ENCODE measurements at places on chromosomes 12 and 14. TPM values are rescaled to one million over a fixed set of nuclear protein-coding genes. Genes with fewer than 3 reads are reported as not detected.

DNA sequence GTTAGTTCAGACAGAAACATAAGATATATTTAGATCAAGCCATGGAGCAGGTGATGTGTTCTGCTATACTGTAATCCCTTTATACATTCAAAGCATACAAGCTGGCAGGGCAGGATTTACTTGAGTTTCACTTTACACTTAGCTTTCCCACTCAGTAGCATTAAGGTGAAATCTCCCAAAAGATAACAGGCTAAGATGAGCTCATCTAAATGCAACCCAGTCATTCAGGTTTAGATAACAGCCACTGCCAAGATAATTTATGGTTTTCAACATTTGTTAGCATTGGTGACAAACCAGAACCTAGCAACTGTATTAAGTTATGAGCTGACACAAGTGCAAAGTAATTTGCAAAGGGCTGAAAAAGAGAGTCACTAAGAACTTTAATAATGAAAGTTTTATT, 925.1 kb upstream of the ATXN7L3B start:
- H3K4me3 ChIP-seq, result no peak overlapping the region
- H3K27me3 ChIP-seq, result no peaks in the 10 kb centered on the region
- no peak overlapping the region for H3K27ac ChIP-seq
- no peaks in the 10 kb centered on the region for H3K36me3 ChIP-seq
- H3K4me1 ChIP-seq, result peaks cover 14% of the 10 kb centered on the region

DNA sequence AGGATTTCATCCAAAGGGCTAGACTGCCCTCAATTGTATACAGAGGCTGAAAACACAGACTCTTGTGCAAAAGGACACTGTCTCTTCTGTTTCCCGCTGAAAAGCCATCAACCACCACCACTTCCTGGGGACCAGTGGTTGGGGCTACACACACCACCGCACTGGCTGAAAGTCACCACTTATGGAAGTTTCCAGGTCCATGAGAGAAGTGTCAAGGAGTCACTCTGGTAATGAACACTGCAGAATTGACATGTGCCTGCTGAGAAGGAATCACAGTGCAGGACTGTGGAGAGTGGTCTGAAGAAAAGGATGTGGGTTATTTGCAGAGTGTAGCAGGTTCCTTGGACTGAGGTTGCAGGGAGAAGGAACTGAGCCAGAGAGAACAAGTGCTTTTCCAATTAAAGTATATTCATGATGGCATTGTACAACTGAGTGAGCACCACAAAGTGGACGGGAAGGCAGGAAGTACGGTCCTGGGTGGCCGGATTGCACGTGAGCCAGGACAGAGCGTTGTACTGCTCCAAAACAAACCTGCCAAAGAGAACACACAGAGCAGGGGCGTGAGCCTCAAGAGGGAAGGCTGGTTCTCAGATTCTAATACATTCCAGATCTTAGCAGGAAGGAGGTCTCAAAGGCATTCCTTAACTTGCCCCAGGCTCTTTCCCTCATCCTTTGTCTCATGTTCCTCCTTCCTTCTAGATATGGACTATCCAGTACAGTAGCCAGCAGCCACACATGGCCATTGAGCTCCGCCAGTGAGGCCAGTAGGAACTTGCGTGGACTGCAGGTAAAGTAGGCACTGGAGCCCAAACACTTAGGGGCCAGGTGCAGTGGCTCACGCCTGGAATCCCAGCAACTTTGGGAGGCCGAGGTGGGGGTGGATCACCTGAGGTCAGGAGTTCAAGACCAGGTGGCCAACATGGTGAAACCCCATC, 316.4 kb downstream of the MED13L start:
- peaks cover 10% of the 10 kb centered on the region for H3K36me3 ChIP-seq
- H3K4me1 ChIP-seq, result no peaks in the 10 kb centered on the region
- no peak overlapping the region for H3K27ac ChIP-seq
- no peak for DNase-seq
- H3K27me3 ChIP-seq, result no peaks in the 10 kb centered on the region

DNA sequence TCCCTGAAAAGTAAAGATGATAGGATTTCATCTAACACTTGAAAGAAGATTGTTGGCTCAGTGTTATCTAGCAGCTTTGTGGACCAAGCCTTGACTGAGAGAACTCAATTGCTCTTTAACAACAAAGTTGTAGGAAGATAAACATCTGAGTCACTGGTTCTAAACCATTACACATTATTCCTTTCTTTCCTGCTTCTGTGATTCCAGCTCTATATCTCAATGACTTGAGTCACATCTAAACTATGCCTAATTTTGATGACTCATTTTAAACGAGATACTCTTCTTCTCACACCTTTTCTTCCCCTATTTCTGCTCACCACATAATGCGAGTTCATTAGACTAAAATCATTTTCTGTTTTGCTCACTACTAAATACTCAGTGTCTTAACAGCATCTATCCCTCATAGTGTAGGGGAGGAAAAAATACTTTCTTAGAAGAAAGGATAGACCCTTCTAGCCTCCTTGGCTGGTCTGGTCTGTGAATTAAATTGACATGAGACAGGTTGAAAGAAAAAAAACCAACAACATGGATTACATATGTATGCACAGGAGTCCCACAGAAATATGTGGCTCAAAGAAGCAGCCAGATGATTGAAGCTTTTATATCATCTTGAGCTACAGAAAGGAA, 201.4 kb downstream of the C12orf50 start:
- no peak overlapping the region for H3K27ac ChIP-seq

AQP2 gene
- total RNA-seq, result not detected

LALBA gene
- not detected for total RNA-seq

DNA sequence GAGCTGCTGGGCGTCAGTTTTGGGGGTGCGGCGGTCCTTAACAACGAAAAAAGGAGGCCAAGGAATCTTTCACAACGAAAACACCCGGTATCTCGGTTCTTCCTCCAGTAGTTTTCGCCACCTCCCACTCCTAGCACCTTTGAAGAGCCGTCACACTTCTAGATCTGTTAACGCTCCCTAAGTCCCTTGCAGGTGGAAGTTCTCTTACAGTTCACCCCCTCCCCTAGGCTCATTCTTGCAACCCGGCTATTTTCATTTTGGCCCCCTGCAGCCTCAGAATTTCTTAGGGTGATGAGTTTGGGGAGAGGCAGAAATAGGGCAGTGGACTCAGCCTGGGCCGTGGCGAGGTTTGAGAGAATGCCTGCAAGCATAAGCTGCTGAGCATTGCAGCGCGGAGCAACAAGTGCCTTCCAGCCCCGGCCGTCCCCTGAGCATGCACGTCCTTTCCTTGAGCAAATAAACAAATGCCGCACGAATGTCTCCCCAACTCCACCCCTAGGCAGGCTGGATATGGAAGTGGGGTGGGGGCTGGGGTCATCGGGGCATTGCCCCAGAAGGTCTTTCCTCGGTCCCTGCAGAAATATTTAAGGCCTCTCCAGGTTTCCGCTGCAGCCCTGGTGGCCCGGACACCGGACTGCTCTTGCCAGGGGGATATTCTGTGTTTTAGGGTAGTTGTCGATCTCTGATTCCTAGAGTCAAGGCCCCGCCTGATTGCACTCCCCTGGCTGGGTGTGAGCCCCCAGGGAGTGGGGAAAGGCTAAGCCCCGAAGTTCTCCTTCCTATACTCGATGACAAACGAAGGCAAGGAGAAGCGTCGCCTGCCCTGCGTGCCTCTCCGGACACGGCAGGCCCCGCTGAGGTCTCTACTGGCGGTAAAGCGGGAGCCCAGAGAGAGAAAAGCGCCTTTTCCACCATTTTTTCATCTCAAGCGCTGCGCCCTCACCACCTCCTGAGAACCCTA, 1.6 kb downstream of the RFX4 start:
- H3K27ac ChIP-seq, result no peak overlapping the region
- peaks cover 7% of the 10 kb centered on the region for H3K27me3 ChIP-seq
- peak; percentile 8 for DNase-seq
- H3K36me3 ChIP-seq, result no peaks in the 10 kb centered on the region
- no peak overlapping the region for H3K4me3 ChIP-seq

All from Caco-2 (cell line).